ENCODE measurements at places on chromosomes 12 and 14.

DNA sequence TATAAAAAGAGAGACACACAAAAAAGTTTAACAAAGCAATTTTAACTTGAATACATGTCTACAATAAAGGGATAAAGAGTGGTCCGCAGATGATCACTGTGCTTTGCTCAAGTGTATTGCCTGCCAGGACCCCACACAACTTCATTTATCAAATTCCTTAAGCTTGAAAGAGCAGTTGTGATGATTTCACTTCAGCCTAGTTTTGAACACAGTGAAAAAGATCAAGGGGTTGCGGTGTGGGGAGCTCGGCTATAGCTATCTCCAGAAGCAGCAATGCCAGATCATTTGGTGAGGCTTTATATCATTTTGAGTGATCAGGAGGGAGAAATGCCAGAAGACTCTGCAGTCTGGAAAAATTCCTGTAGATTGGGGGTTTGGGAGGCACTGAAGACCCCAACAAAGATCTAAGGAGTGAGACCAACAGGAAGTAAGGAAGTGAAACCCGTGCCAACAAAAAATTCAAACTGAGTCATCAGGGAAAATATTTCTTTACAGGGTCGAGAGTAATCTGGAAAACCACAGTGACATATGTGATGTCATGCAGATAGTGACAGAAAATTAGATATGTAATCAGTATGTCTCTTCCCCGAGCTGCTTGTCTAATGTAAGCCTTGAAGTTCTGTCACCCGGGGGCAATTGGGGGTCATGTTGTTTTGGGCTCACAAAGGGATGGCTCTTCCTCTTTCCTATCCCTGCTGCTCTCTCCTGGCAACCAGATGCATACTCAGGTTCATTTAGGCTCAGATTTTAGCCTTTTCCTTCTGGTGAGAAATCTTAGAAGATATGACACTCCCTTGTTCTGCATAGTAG is 221.8 kb downstream of the MSRB3 start:
- no peak for DNase-seq

DNA sequence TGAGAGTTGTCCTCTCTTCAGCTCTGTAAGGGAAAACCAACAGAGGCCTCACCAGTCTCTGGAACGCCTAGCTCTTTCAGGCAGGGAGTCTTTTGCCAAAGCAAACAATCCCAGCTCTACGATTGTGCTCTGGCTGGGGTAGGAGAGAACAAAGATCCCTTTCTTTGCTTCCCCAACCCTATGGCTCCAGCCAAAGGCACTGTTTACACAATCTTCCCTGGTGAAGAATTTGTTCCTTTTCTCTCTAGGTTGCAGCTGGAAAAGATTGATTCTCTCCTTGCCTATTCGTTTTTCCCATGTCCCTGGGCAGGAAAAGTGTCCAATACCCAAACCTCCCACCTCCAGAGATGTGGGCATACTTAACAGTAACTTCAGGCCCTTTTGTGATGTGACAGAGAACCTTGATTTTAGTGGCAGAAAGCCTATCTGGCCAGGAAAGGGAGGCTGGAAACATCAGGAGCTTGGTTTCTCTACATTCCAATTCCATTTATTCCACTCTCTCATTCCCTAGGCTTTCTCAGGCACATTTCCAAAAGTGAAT is 16.8 kb downstream of the ATP5MC2 start:
- DNase-seq = no peak

DNA sequence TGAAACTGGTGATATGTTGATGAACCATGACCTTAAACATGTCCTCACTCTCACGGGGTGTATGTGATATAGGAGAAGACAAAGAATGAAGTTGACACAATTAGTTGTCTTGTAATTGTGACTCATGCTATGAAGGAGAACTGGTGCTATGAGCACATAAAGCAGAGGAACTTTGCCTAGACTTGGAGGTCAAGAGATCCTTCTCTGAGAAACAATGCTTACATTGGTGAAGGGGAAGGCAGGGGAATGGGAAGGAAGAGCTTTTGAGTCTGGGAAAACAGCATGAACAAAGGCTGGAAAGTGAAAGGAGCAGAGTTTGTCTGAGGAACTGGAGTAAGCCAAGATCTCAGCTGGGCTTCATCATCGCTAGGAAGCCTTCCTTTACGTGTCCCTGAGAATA is 83.2 kb downstream of the MYRFL start:
- no peak for DNase-seq

- DNase-seq = no peak
These were observed 73.5 kb downstream of the TTC7B start for GRCh38 chr14:90742729-90743128.

DNA sequence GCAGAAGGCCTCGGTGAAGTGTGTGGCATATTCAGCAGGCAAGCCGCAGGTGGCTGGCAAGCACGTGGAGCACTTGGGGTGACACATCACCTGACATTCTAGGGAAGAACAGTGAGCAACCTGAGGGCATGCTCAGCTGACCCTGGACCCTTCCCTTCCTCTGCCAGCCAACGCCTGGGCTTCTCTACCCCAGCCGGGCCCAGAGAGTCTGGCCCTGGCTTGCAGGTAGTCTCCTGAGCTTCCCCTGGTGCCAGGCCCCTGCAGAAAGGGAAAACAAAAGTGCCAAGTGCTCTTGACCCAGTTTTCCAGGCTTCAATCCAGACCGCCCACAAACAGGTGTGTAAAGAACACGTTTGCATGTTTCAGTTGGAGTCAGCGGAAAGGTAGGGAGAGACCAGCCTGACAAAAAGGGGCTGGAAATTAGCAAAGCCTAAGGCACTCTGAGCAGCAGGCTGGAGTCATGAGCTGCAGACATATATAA is 45.7 kb downstream of the PRKAB1 start:
- no peak for DNase-seq

GRCh38 chr14:30006695-30007094 is 79.0 kb upstream of the PRKD1 start:
- no peak for DNase-seq

DNA sequence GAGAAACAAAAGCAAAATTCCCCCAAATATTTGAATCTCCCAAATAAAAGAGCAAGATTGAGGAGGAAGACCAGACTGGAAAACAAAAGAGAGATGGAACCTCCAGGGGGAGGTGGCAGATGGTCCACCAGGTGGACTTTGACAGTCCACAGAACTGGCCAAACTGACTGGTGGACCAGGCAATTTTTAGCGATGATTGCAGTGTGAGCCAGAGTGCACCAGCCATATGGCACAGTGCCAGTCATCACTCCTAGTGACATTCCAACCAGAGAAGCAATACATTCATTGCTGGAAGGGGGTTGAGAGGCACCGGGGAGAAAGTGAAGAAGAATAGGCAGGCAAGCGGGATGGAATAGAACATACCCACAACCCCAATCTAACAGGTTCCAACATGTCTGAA is 182.9 kb downstream of the EXOC5 start:
- DNase-seq = no peak

DNA sequence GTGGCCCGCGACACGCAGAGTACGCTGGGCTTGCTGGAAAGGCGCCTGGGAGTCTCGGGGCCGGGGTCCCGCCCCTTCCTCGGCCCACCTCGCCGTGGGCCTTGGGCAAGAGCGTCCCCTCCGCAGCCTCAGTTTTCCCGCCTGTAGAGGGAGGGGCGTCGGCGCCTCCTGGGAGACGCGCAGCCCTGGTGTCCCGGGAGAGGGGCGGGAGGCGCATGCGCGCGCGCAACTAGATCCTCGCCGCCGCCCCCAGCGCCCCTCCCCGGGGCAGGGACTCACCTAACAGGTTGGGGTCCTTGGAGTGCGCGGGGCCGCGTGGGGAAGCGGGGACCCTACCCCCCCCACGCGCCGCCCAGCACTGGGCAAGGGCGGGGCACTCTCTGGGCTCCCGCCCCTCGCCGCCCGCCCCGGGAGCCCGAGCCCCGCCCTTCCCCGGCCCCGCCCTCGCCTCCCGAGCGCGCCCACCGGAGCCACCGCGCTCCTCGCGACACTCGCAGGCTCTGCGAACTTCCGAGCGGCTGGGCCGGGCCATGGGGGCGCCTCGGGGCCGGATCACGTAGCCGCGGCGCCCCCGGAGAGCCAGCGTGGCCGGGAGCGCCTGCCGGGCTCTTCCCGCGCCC is at the start of gene KIF26A:
Gene KIF26A (plus strand): TSS at position 490 of the 620 bp plus-strand sequence. CDS start 136 bp downstream, outside the sequence.
- DNase-seq = no peak

DNA sequence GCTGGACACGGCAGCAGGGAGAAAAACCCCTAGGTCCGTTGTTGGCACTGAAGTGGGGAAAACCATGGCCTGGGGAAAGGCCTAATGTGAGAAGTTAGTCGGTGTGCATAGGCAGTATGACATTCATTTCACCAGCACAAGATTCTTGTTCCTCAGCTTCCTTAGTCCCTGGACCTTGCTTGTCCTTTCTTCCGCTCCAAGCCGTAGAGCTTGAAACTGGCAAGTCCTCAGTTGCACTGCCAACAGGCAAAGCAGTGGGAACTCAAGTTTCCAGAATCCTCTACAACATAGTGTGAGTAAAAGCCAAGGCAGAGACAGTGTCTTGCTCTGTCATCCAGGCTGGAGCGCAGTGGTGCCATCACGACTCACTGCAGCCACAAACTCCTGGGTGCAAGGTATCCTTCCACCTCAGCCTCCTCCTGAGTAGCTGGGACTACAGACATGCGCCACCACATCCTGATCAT is 138.5 kb upstream of the AMIGO2 start:
- no peak for DNase-seq

GRCh38 chr12:94039914-94040313 is 108.5 kb upstream of the PLXNC1 start:
- DNase-seq = no peak

- DNase-seq = no peak
These were observed 42.6 kb upstream of the C12orf42 start for GRCh38 chr12:103538397-103538796.

DNA sequence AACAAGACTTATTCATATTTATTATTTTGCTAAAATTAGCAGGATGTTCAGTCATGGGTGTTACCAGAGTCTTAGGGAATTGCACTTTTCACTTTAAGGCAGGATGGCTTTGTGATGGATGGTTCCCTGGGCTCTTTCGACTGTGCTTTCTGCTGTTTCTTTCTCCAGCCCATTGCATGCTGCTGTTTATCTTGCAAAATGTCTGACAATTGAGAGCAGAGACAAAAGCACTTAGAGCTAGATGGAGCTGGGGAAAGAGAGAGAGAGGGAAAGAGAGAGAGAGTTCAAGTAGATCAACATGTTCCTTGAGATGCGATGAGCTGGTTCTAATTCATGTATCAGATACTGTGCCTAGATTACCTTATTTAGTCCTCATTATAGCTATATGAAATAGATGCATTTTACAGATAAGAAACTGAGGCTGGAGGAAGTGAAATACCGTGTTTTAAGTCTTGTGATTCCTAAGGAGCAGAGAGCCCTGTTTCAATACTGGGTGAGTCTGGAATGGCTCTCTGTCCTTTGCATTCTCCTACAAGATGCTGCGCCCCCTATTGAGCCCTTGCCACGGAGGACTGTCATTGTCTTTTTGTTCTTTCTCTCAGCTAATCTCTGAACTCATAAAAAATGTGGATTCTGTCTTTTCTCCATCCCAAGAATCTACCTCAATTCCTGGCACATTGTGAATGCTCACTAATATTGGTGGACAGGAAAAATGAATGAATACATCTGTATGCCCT is 227.9 kb downstream of the ALG10B start:
- DNase-seq = no peak

DNA sequence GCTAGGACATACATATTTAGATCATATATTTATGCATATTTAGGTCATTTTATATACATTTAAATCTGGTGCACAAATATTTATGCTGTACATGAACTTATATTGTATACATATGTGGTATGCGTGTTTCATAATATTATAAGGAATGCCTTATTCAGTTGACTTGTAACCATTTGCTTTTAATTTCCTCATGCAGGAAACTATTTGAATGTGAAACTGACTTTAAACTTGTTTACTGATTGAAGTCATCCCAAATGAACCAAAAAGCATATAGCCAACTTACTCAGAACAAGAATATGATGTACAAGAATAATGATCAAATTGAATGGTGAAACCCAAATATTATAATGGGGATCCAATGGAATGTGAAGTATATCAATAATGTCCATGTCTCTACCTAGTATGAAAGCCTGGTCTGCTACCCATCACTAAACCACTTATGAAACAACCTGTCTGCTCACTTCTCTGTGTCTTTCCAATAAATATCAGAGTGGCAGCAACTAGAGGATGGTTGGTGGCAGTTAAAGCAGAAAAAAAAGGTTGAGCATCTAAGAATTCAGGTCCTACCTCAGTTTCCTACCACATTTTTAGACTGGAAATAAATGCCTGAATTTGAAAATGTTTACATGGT is 38.3 kb downstream of the RPS6KA5 start:
- no peak for DNase-seq

GRCh38 chr14:85523624-85524023 is 6.3 kb upstream of the FLRT2 start:
- DNase-seq = no peak

- DNase-seq = no peak
These were observed 138.6 kb upstream of the LGR5 start for GRCh38 chr12:71300772-71301675.

DNA sequence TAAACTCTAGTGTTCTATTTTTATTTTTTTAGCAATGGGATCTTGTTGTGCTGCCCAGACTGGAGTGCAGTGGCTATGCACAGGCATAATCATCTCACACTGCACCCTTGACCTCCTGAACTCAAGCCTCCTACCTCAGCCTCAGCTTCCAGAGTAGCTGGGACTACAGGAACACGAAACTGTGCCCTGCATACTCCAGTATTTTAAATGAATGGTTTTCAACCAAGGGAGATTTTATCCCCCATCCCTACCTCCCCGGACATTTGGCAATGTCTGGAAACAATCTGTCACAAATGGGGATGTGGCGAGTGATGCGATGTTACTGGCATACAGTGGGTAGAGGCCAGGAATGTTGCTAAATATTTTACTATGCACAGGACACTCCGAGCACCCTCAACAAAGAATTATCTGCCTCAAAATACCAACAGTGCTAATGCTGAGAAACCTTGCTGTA is 2.1 kb downstream of the CBX5 start:
- DNase-seq = no peak

GRCh38 chr12:2447861-2448260 is 346.9 kb upstream of the FKBP4 start:
- no peak for DNase-seq
